ENCODE measurements at places on chromosomes 7 and 10.

DNA sequence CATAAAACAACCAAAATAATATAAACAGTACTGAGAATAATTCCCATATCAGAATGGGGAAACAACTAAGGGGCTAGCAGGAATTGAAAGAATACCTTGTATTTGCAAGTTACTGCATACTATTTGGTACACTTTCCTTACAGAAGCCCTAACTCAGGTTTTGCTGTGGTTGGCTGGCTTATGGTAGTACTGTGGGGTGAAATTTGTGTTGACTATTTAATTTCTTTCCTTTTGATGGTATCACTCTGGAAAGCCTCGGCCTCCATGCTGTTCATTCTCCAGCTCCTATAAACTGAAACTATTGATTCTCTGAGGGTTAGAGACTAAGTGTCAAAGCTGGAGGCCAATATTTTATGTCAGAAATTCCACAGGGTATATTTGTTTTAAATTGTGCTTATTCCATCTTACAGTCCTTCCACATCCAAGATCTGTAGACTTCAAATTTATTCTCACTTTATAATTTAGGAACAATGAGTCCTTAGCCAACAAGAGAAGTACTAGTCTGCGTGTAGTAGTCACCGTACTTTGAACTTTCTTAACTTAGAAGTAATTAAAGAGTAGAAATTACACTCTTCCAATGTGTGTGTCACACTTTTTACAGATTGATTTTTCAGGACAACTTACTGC lies 13.4 kb downstream of the SKIDA1 start:
- DNase-seq = no peak

GRCh38 chr10:17669185-17669872 lies 25.4 kb downstream of the STAM start:
- no peak for DNase-seq

DNA sequence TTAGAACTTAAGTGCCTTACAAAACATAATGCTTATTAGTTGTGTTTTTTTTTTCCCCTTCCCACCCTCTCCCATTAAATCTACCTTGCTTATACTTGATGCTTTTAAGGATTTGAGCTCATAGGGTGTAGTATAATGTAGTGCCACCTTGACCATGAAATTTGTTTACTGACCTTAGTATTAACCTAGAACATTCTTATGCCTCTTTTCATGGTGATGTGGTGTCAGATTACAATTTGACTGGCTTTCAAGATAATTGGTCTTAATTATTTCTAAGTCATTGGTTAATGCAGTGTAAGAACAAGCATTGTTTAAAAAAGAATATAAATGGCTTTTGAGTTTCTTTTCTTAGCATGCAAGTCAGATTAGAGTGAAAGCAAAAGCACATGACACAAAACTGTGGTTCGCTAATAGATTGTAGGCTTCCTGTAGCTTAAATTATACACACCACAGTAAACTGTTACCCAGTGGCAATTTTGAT lies 61.8 kb downstream of the ADD3 start:
- DNase-seq = no peak

DNA sequence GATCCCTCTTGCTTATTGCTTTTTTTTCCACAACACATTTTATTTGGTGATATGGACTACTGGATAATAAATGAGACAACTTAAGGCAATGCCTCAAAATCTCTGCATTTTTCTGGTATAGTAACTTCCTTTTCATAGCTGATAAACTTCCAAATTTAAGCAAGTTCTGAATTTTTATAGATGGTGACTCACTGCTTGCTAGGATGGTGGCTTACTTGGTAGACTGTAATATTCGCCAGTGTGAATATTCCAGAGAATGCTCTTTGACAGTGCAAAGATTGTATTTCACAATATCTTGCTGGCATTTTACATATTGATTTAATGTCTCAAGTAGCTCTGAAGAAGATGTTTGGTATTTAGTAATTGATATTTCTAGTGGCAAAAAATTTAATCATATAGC lies 472.4 kb downstream of the TFEC start:
- DNase-seq = no peak
